ENCODE measurements at places on chromosomes 6 and 20. TPM values are rescaled to one million over a fixed set of nuclear protein-coding genes. Genes with fewer than 3 reads are reported as not detected.

- no peaks in the 10 kb centered on the region for H3K4me1 ChIP-seq
- no peaks in the 10 kb centered on the region for H3K36me3 ChIP-seq
- H3K27ac ChIP-seq: no peak overlapping the region
- peak; percentile 48 for DNase-seq
- H3K27me3 ChIP-seq: no peaks in the 10 kb centered on the region
Measured at GRCh38 chr6:33384581-33385020, 7.0 kb upstream of the KIFC1 start.

GRCh38 chr6:96834070-96834469, 3.2 kb downstream of the GPR63 start:
- H3K36me3 ChIP-seq: no peaks in the 10 kb centered on the region
- H3K4me3 ChIP-seq: no peak overlapping the region
- H3K27me3 ChIP-seq: no peaks in the 10 kb centered on the region
- no peak for DNase-seq
- H3K4me1 ChIP-seq: no peaks in the 10 kb centered on the region
- H3K27ac ChIP-seq: no peak overlapping the region

GRCh38 chr6:84979541-84979940, 215.1 kb upstream of the TBX18 start:
- no peak overlapping the region for H3K27ac ChIP-seq
- no peaks in the 10 kb centered on the region for H3K27me3 ChIP-seq
- no peaks in the 10 kb centered on the region for H3K4me1 ChIP-seq

GRCh38 chr6:154732538-154733182, 556 bp upstream of the SCAF8 start:
- DNase-seq: no peak
- H3K36me3 ChIP-seq: no peaks in the 10 kb centered on the region
- H3K4me1 ChIP-seq: peaks cover 20% of the 10 kb centered on the region
- peak overlapping the region; percentile 76 for H3K4me3 ChIP-seq

- no peak overlapping the region for H3K4me3 ChIP-seq
- no peaks in the 10 kb centered on the region for H3K4me1 ChIP-seq
- no peaks in the 10 kb centered on the region for H3K36me3 ChIP-seq
- no peak for DNase-seq
Measured at GRCh38 chr6:3193102-3193849, 34.2 kb downstream of the TUBB2B start.

- H3K4me3 ChIP-seq: no peak overlapping the region
- DNase-seq: no peak
- H3K27ac ChIP-seq: no peak overlapping the region
- H3K36me3 ChIP-seq: no peaks in the 10 kb centered on the region
Measured at GRCh38 chr20:10519361-10520046, 84.4 kb downstream of the SLX4IP start.

GRCh38 chr6:111921103-111921502, 47.9 kb upstream of the FYN start:
- H3K27ac ChIP-seq: no peak overlapping the region
- no peaks in the 10 kb centered on the region for H3K27me3 ChIP-seq
- no peak for DNase-seq
- H3K4me3 ChIP-seq: no peak overlapping the region

DNA sequence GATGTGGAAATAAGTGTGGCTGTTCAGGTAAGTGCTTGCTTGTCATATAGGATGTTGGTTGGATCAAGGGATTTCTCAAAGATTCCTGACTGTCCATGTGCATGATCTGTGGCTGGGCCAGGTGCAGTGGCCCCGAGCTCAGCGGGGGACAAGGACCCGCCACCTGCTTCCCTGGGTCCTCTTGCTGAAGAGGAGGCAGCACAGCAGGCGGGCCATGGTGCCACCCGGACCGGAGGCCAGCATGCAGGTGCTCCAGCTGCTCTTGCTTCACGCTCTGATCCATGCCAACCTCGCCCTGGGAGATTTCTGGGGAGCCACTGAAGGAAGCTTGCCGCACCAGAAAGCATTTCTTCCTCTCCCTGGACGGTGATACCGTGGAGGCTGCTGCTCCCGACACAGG, 173.8 kb downstream of the HIVEP2 start:
- no peak overlapping the region for H3K27ac ChIP-seq
- H3K4me1 ChIP-seq: no peaks in the 10 kb centered on the region
- H3K27me3 ChIP-seq: no peaks in the 10 kb centered on the region
- H3K36me3 ChIP-seq: no peaks in the 10 kb centered on the region
- DNase-seq: no peak
- no peak overlapping the region for H3K4me3 ChIP-seq

- no peaks in the 10 kb centered on the region for H3K27me3 ChIP-seq
- no peaks in the 10 kb centered on the region for H3K36me3 ChIP-seq
- H3K27ac ChIP-seq: no peak overlapping the region
- H3K4me1 ChIP-seq: peaks cover 33% of the 10 kb centered on the region
- peak overlapping the region; percentile 95 for H3K4me3 ChIP-seq
- no peak for DNase-seq
Measured at GRCh38 chr6:131061751-131062119, 1.3 kb downstream of the EPB41L2 start.

- DNase-seq: no peak
- H3K27me3 ChIP-seq: no peaks in the 10 kb centered on the region
- H3K4me1 ChIP-seq: no peaks in the 10 kb centered on the region
- no peak overlapping the region for H3K4me3 ChIP-seq
- H3K27ac ChIP-seq: no peak overlapping the region
Measured at GRCh38 chr20:17471606-17472187, 59.5 kb downstream of the BFSP1 start.

DNA sequence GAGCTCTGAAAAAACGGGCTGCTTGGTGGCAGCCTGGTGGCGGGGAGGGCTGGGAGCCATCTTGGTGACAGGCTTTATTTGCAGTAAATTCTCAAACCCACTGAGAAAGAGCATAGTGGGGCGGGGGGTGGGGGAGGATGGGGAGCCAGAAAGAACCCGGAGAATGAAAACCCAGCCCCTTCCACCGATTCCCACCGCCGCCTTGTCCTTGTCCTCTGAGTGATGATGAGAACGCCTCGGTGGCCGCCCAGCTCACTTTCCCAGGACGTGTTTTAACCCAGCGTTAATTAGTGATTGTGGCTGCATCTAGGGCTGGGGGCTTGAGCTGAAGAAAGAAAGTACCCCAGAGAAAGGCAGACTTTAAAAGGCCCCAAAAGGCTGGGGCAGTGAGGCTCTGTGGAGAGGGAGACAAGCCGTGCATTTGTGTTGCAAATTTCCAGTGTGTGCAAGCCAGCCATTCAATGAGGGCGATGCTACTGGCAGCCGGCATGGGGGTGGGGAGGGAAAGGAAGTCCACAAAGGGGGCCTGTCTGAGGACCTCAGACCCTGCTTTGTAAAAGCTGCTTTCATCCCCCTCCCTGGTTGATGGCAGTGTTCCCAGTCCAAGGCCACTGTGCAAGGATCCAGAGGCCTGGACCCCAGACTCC, 6.2 kb upstream of the GHRH start:
- H3K4me1 ChIP-seq: no peaks in the 10 kb centered on the region
- no peak for DNase-seq
- no peak overlapping the region for H3K4me3 ChIP-seq
- no peaks in the 10 kb centered on the region for H3K36me3 ChIP-seq
- no peaks in the 10 kb centered on the region for H3K27me3 ChIP-seq

DNA sequence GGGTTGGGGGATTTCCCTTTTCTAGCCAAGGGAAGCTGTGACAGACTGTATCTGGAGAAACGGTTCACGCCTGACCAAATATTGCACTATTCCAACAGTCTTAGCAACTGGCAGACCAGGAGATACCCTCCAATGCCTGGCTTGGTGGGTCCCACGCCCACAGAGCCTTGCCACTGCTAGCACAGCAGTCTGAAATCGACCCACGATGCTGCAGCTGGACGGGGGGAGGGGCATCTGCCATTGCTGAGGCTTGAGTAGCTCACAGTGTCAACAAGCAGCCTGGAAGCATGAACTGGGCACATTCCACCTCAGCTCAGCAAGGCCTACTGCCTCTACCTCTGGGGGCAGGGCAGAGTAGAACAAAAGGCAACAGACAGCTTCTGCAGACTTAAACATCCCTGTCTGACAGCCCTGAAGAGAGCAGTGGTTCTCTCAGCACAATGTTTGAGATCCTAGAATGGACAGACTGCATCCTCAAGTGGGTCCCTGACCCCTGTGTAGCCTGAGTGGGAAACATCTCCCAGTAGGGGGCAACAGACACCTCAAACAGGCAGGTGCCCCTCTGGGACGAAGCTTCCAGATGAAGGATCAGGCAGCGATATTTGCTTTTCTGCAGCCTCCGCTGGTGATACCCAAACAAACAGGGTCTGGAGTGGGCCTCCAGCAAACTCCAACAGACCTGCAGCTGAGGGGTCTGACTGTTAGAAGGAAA, 89.9 kb upstream of the ECI2 start:
- peak overlapping the region; percentile 64 for H3K27ac ChIP-seq
- H3K4me1 ChIP-seq: peaks cover 10% of the 10 kb centered on the region
- no peaks in the 10 kb centered on the region for H3K27me3 ChIP-seq

GRCh38 chr6:115594891-115595290, 465.8 kb downstream of the FRK start:
- H3K4me1 ChIP-seq: no peaks in the 10 kb centered on the region
- H3K36me3 ChIP-seq: no peaks in the 10 kb centered on the region
- no peak for DNase-seq
- no peaks in the 10 kb centered on the region for H3K27me3 ChIP-seq

DNA sequence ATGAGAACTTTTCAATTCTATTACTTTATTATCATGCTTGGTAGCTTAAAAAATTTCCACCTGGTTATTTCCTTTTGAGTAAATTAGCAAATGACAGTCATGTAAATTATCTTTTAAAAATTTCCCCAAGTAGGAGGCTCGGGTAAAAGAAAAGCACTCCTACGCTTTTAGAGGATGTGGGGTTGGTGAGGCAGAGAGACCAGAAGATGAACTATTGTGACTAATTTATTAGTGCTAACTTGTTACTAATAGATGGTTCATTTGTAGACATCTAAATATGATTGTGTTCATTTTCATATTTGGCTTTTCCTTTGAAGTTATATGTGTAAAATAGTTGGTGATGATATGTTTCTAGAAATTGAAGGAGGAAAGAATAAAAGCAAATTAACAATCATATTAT, 27.0 kb downstream of the ZNF292 start:
- no peak overlapping the region for H3K27ac ChIP-seq
- H3K4me1 ChIP-seq: no peaks in the 10 kb centered on the region
- DNase-seq: no peak
- no peak overlapping the region for H3K4me3 ChIP-seq
- H3K27me3 ChIP-seq: no peaks in the 10 kb centered on the region
- no peaks in the 10 kb centered on the region for H3K36me3 ChIP-seq

DNA sequence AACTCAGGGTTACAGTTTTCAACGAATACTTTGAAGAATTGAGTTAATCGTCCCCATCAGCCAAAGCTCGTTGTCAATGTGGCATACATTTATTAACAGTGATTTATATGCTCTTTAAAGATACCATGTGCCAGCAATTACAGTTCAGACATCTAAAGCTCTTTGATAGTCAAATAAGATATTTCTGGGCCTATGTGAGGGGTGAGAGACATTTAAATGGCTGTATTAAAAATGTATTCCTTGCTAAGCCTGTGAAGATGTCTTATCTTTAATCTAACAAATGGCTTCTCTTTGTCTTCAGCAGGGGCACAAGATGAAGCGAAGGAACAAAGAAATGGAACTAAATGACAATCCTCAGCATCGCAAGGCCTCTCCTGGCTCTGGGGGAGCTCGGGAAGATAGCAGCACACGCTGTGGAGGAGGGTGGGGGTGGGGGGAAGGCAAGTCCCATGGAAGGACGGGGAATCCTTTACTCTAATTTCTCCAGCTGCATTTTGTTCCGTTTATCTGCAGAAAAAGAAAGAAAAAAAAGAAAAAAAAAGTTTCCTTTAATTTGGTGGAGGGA, 523.6 kb downstream of the KIF16B start:
- H3K4me3 ChIP-seq: no peak overlapping the region
- H3K27ac ChIP-seq: no peak overlapping the region
- H3K36me3 ChIP-seq: no peaks in the 10 kb centered on the region
- H3K4me1 ChIP-seq: no peaks in the 10 kb centered on the region

- peak; percentile 66 for DNase-seq
- H3K27ac ChIP-seq: peak overlapping the region; percentile 26
- peaks cover 8% of the 10 kb centered on the region for H3K4me1 ChIP-seq
- H3K4me3 ChIP-seq: no peak overlapping the region
- H3K27me3 ChIP-seq: no peaks in the 10 kb centered on the region
Measured at GRCh38 chr6:19180348-19181072, 656.7 kb upstream of the ID4 start.

GRCh38 chr20:52035977-52036376, 155.6 kb downstream of the ZFP64 start:
- no peak overlapping the region for H3K27ac ChIP-seq
- no peak overlapping the region for H3K4me3 ChIP-seq
- no peaks in the 10 kb centered on the region for H3K36me3 ChIP-seq
- no peaks in the 10 kb centered on the region for H3K27me3 ChIP-seq
- no peak for DNase-seq
- peaks cover 26% of the 10 kb centered on the region for H3K4me1 ChIP-seq

- DNase-seq: no peak
- H3K27ac ChIP-seq: peak overlapping the region; percentile 60
- no peak overlapping the region for H3K4me3 ChIP-seq
- peaks cover 10% of the 10 kb centered on the region for H3K4me1 ChIP-seq
- H3K36me3 ChIP-seq: no peaks in the 10 kb centered on the region
Measured at GRCh38 chr6:17032590-17032987, 69.3 kb upstream of the STMND1 start.

DNA sequence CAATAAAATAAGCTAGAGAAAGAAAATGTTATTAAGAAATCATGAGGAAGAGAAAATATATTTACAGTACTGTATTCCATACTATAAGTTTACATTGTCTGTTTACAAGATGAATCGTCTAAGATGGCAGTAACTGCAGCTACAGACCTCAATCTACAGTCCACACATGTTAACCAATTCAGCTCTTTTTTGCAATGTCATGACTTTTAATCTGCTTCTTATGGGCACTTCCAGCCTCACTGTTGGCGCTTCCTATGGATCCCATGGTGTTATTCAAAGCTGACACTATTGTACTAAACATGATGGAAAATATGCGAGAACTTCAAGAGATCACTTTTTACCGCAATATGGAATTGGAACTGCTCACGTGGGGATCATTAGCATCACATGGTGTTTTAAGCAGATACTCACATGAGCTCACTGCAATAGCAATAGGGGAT, 451.5 kb upstream of the CITED2 start:
- no peaks in the 10 kb centered on the region for H3K36me3 ChIP-seq
- H3K27ac ChIP-seq: no peak overlapping the region
- no peak for DNase-seq

GRCh38 chr20:11687546-11688292, 230.0 kb upstream of the BTBD3 start:
- DNase-seq: peak; percentile 69
- peak overlapping the region; percentile 17 for H3K4me3 ChIP-seq
- peaks cover 12% of the 10 kb centered on the region for H3K4me1 ChIP-seq
- no peaks in the 10 kb centered on the region for H3K36me3 ChIP-seq

TNFRSF21 gene
- total RNA-seq: 43.3 TPM

PPP1R16B gene
- 0.40 TPM for total RNA-seq

USP49 gene
- 2.2 TPM for total RNA-seq

UBE3D gene
- total RNA-seq: 11.4 TPM

NKAPL gene
- 0.17 TPM for total RNA-seq

NRSN1 gene
- not detected for total RNA-seq

CHRNA4 gene
- total RNA-seq: 0.12 TPM

SLC22A1 gene
- total RNA-seq: 6.7 TPM

C6orf163 gene
- total RNA-seq: 2.5 TPM

C20orf141 gene
- not detected for total RNA-seq
